ENCODE measurements at places on chromosomes 5 and 9.

- no peak for DNase-seq
Observed at GRCh38 chr9:136558373-136558772, 12.5 kb upstream of the NOTCH1 start.

DNA sequence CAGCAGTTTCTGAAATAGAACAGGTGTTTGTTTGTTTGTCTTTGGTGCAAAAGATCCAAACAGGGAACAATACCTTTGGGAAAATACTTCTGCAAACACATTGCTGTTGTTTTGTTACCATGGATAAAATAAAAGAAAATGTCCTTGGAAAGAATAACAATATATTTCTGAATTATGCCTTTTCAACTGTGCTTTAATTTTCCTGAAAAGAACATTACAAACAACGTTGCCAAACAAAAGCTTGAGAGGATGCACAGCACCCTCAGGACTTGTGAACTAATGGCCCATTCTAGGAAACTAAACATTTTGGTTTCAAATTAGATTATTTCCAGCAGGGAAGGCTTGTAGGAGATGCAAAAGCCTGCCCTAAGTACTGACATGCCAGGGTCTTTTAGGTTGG is 967.2 kb downstream of the TLE4 start:
- no peak for DNase-seq

DNA sequence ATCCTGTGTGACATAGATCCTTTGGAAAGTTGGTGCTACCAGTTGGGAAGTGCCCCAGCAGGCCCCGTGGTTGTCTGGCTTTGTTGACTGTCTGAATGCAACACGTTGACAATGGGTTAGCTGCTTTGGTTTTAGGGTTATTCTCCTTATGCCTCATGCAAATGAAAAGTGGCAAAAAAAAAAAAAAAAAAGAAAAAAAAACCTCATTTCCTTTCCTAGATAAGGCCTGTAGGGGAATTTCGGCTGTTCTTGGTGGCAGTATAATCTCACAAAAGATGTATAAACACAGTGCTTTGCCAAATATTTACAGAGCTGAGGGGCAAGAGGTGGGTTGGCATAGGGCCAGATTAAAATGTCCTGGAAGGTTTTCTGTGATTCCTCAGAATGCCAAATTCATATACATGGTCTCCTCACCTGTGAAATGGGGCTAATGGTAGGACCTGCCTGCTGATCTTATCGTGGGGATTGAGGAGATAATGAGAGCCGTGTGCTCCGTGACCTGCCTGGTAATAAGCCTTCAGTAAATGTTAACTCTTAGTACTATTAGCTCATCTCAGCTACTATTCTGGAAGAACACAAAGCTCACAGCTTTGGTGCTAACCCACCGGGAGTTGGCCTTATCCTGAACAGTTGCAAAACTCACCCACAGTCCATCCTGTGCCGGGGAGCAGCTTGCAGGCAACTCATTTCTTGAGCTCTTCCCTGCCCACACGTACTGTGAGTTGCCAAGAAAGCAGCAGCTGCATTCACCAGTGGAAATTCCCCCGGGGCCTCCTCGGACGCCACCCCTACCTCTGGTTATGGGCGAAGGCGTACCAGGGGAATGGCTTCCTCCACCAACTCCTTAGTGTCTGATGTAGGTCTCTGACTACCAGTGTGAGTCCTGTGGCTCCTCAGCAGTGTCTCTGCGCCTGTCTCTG is 220.3 kb downstream of the NR3C1 start:
- DNase-seq: no peak

DNA sequence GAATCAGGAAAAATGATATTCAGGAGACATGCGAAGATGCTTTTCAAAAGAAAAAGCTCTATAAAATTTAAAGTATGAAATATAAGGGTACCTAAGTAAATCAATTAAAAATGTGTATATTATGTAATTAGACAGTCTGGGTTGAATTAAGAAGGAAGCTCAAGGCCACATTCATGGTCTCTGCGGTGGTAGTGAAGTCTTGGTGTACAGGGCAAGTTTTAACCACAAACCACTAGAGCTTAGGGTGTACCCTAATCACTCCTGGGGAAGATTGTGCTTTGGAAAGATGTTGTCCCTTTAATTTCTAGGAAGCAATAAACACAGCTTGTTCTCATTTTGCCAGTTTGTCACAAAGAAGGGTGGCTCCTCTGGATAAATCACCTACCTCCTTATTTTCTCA is 287.2 kb upstream of the ZNF608 start:
- no peak for DNase-seq

DNA sequence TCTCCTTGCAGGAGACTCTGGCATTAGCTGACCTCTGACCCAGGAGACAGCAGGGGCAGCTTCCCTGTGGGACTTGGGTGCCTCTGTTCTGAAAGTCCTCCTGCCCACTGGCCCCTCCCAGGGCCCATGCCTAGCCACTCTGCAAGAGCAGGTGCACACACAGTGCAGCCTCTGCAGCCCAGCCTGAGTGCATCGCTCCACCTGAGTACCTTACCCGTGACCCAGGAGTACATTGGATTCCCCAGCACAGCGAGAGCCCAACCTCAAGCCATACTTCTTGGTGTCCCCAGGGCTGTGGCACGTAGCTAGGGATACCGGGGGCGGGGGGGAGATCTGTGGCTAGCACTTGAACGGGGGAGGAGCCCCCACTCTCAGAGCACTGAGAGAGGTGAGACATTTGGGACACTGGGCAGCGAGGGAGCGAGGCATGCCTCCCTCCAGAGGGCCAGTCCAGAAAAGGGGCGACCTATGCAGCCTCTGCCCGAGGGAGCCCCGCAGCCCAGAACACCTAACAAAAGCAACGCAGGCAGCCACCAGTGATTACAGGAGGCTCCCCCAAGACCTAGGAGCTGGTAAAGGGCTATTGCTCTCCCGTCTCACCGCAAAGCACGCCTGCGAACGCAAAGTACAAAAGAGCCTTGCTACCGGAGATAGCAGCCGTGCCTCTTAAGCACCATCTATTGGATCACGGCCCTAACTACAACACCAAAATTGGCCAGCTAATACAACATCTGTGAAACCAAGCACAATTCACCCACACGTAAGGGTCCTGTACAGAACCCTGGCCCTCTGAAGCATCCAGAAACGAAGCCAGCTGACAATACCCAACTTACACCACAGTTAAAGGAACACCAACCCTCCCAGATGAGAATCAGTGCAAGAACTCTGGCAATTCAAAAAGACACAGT is 826 bp upstream of the PRDM9 start:
- DNase-seq: no peak
